ENCODE measurements at places on chromosomes 12 and 14.

- no peak for DNase-seq
These were observed 25.0 kb downstream of the RAB35 start for GRCh38 chr12:120091371-120092090.

DNA sequence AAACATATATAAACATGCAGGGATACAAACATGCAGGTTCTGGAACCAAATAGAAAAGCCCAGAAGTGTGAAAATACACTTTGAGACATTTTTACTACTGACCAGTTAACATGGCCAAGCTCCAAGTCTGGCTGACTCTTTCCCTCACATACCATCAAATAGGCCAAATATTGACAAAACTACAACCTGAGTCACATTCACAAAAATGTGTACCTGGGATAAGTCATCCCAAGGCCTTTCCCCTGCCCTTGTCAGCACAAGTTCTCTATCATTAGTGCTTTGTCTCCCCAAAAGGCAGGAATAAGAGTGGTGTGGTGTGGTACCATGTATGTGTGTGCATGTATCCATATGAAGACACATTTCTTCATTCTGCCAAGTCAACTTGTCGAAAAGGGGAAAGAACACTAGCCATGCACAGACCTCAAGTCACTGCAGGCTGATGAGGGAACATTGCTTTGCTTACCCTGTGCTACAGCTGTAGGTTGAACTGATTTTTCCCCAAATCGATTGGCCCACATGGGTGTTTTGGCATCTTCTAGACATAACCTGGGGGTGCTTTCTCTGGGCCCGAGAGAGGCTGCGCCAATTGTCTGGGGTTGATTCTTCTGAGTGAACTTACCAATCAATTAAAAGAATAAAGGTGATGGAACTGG, 14.9 kb downstream of the HOXC4 start:
- DNase-seq = no peak

GRCh38 chr14:75428230-75429104, 645 bp downstream of the JDP2 start:
- DNase-seq = no peak

- DNase-seq = peak; percentile 46
These were observed 94.4 kb downstream of the CHGA start for GRCh38 chr14:93017301-93017797.

- DNase-seq = no peak
These were observed 66.0 kb upstream of the DDX11 start for GRCh38 chr12:31007636-31008175.

DNA sequence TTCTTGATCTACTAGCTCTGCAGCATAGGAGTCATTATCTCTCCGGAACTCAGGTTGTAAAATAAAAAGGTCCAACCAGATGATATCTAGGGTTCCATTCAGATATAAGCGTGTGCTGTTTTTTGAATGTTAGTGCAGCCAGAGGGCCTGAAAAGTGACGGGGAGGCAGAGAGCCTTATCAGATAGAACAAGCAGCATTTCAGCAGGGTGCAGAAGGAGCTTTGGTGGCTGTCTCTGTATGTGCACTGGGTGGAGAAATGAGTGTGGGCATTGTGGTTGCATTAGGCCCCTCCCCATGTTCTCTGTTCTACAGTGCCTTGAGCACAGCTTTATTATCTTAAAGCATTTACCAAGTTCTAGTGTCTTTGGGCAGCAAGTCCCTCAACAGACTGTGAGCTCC, 275.1 kb downstream of the NRXN3 start:
- no peak for DNase-seq

DNA sequence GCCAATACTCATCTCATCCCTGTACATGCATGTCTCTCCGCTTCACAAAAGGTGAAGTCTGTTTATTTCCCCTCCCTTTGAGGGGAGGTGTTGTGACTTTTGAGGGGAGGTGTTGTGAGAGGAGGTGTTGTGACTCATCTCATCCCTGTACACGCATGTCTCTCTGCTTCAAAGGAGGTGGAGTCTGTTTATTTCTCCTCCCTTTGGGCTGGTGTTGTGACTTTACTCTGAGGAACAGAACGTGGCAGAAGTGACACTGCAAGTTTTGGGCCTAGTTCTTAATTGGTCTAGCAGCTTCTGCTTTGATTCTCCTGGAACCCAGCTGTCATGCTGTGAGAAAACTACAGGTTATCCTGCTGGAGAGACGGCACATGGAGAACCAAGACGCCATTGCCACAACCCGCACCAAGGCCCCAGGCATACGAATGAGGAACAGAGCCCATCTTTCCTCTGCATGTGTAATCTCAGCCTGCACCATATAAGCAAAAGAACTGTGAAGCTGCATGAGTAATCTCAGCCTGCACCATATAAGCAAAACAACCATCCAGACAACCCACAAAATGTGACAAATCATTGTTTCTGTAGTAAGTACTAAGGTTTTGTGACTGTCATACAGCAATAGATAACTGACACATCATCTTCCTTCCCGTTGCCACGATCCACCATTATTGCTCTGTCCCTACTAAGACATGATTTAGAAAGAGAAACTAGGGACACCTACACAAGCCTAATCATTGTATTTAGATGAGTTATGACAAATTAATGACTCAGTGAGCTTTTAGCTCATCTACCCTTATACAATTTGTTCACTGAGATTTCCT, 30.0 kb downstream of the GALNT4 start:
- no peak for DNase-seq

DNA sequence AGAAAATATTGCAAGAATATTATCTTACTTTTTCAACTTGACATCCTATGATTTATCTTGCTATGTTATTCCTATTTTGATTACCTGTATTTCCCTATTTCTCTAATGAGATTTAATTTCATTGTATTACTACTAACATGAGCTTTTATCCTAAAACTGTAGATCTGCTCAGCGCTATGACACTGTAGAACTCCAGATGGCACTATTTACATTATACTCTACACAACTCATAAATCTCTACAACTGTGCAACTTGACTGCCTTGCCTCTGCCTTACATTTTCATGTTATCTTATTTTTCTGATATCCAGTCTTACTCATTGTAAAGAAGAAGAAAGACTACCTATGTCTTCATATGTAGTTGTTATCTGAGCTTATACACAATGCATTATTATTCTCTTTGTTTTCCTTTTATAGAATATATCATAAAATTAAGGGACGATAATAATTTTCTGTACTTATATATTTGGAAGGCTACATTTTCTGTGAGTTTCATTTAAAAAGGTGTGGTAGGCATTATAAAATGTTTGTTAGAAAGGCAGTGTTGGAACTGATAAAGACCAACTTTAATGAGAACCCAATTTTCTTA, 24.1 kb downstream of the NUP37 start:
- peak; percentile 26 for DNase-seq

DNA sequence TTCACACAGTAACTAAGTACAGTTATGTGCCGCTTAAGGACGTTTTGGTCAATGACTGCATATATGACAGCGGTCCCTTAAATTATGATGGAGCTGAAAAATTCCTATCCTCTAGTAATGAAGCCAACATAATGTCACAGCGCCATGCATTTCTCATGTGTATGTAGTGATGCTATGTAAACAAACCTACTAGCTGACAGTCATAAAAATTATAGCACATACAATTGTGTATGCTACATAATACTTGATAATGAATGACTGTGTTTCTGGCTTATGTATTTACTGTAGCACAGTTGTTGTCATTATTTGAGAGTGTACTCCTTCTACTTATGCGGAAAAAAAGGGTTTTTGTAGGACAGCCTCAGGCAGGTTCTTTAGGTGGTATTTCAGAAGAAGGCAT, 99.7 kb downstream of the DACT1 start:
- no peak for DNase-seq

GRCh38 chr14:25116607-25117006, 66.7 kb upstream of the STXBP6 start:
- no peak for DNase-seq

DNA sequence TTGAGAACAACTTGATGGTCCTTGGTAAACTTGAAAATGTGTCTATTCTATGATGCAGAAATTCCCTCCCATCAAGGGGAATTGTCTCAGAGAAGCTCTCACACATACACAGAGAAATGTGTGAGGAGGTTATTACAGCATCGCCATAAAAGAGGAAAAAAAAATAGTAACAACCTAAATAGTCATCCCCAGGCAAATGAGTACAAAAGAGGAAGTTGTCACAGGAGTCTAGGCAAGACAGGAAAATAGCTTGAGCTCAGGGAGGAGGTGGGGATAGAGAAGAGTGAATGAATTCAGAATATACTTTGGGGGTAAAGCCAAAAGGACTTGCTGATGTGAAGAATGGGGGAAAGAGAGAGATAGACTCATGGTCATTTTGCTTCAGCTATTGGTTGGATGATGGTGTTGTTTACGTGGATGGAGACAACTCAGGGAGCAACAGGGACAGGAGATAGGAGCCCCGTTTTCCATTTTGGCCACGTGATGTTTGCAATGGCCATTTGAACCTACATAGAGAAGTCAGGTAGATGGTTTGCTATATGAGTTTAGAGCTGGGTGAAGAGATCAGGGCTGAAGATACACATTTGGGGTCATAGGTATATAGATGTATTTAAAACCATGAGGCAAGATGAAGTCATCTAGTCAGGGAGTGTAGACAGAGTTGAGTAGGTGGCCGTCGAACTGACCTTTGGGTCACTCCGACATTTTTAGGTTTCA, 20.3 kb downstream of the LRRC74A start:
- no peak for DNase-seq

DNA sequence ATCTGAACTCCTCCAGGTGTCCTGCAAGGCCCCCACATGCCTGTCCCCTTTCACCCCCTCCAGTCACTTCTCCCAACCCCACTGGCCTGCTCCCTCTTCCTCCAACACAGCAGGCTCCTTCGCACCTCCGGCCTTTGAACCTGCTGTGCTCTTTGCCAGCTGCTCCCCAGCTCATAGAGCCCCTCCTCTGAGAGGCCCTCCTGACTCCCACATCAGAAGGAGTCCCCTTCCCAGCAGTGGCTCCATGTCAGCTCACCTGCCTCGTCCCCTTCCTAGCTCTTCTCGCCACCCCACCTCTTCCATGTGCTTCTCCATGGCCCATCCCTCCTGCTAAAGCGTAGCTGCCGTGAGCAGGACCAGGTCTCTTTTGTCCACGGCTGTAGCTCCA, 22.1 kb downstream of the SCARB1 start:
- no peak for DNase-seq

GRCh38 chr12:52041695-52042123, 9.5 kb upstream of the NR4A1 start:
- no peak for DNase-seq

DNA sequence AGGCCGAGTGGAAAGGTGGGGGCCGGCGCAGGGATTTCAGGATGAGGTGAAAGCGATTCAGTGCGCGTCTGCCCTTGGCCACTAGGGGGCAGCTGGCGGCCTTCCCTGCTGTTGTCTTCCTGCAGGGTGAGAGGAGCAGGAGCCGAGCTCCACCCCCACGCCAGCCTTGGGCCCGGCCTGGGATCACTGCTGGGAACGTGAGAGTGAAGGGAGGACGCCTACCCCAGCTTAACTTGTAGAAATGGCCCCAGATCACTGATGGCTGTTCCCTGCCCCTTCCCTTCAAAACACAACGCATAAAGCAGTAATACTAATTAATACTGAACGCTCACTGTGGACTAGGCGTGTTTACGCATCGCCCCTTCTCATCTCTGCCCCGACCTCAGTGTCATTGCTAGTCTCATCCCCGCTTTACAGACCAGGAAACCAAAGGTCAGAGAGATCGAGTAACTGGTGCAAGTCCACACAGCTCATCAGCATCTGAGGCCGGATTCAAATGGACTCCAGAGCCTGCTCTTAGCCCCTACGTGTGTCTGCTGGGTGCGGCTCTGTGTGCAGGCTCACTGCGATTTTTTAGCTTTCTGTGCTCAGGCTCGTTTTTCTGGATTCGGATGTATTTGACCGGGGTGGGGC, 24.3 kb downstream of the MVK start:
- peak; percentile 71 for DNase-seq

DNA sequence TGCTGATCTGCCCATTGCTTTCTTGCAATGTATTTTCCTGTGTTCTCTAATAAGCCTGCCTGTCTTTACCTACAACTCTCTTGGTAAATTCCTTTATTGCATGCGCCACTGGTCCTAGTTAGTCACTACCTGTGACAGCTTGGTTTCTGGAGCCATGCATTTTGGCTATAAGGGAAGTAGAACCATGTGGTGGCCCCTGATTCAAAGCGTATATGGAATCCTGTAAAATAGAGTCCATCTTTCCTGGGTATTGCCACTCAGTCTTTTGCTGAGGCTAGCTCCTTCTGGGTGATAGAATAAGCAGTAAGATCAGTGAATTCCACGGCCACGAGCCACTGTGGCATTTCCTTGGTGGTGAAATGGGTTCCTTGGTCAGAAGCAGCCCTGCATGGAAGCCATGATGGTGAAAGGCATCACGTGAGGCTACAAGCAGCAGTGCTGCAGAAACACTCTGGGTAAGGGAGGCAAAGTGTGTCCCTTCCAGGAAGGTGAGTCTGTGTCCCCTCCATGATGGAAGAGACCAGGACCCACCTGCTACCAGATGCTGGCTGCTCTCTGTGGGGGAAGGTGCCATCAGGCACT, 19.6 kb downstream of the TNFAIP2 start:
- peak; percentile 48 for DNase-seq

DNA sequence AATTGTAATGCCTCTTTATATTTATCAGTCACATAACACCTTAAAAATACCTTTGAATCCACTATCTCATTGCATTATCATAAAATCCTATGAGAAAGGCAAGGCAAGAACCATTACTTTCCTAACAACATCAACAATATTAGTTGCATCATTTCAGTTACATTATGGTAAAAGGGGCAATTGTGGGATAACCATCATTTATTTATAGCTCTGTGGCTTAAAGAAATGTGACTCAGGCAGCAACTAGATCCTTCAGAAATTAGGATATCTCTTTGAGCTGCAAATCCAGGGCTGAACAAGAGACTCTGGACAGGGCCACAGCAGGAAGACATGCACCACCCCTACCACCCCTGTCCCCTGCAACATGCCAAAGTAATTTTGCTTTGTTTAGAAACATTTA, 36.4 kb downstream of the EPS8 start:
- no peak for DNase-seq

DNA sequence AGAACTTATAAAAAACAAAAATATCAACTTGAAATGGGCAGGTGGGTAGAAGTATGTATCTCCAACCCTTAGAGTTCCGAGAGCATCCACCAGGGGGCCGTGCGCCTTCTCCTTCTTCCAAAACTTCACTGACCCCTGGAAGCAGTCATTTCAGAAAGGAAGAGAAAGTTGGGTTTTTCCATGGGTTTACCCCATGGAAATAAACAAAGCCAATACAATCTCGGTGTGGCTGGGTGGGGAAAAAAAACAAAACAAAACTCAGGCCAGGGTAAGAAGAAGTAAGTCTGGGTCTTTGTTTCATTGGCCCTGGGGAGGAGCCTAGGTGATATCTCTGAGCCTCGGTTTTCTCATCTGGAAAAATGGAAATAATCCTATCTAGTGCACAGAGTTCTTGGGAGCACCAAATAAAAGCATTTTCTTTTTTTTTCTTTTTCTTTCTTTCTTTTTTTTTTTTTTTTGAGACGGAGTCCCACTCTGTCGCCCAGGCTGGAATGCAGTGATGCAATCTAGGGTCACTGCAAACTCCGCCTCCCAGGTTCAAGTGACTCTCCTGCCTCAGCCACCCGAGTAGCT, 33.6 kb upstream of the HNF1A start:
- no peak for DNase-seq

- no peak for DNase-seq
These were observed 24.6 kb downstream of the TTC9 start for GRCh38 chr14:70666361-70666686.

All from NCI-H524 (cell line).